NCI-H2029 (cell line): ENCODE measurements at places on chromosomes 7 and 10.

- no peak for DNase-seq
Measured at GRCh38 chr10:47249881-47250280, 50.1 kb upstream of the GDF10 start.

DNA sequence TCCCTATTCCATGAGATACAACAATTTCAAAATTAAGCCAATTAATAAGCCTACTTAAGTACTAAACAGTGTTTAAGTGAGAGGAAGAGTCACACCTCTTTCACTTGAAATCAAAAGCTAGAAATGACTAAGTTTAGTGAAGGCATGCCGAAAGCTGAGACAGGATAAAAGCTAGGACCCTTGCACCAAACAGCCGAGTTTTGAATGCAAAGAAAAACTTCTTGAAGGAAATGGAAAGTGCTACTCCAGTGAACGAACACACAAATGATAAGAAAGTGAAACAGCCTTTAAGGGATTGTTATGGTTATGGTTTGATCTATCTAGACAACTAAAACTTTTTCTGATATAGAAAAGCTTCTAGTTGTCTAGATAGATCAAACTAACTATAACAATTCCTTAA, 135.4 kb upstream of the KMT2E start:
- DNase-seq: no peak

DNA sequence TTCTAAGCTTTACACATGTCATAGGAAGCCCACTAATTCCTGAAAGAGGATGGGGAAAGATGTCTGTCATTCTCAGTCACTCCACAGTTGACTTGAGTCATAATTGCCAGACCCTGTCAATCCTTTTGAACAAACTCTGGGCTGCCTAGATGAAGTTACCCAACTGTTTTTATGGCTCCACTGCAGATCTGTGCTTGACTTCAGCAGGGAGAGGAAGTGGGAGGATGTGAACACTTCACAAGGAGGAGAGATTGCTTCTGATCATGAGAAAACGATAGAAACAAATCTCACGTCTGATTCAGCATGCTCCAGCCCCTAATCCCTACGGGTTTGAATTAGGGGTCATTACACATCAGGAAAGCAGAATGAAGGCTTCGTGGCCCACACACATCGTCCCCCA, 596.6 kb upstream of the CELF2 start:
- DNase-seq: no peak

- DNase-seq: no peak
Measured at GRCh38 chr10:72322030-72322279, 32.8 kb downstream of the DNAJB12 start.

DNA sequence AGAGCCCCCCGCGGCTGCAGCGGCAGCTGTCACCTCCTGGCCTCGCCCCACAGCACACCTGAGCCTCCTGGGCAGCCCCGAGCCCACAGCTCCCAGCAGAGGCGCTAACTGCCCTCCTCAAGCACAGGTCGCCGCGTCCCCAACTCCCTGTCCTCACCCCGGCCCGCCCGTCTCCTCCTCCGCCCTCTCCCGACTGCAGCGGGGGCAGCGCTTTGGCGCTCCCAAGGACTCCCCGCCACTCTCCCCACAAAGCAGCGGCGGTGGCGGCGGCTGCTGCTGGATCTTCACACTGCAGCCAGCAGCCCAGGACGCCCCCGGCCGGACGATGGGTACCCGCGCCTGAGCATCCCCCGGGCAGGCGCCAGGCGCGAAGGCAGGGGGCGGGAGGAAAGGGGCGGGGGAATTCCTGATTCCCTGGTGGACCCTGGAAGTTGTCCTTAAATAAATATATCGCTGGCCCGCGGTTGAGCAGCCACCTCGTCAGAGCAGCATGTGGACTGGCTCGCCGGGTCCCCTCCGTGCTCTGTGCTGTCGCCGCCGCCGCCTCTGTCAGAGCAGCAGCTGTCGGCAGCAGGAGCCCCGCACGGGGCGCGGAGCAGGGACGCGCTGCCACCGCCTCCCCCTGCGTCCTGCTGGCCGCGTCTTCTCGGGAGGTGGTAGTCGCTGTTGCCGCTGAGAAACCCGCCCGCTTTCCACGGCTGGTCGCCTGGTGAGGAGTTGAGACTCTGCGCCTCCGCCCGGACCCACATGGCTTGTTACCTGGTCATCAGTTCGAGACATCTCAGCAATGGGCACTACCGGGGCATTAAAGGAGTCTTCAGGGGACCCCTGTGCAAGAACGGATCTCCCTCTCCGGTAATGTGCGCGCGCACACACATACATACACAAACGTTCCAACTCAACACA, at the start of gene ZNF804B:
Gene ZNF804B, plus strand, starts transcription at position 471 of the 906 bp plus-strand sequence. Its CDS starts 277 bp downstream, at position 748.
- DNase-seq: no peak

DNA sequence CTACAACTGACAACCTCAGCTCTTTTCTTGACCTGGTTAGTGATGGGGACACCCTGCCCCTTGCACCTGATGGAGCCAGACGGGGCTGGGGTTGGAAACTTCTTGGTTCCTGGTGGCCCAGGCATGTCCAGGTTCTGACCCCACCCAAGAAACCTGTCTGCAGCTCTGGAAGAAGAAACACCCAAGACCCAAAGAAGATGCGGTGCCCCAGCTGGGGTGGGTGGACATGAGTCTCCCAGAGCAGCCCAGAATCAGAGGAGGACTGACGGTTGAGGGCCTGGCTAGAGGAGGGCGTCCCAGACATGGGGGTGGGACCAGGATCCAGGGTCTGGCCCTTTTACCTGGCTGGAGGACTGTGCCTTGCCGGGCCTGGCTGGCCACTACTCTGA, 202.4 kb downstream of the GLRX3 start:
- DNase-seq: no peak

GRCh38 chr7:120933475-120933874, 17.1 kb upstream of the ING3 start:
- DNase-seq: no peak

DNA sequence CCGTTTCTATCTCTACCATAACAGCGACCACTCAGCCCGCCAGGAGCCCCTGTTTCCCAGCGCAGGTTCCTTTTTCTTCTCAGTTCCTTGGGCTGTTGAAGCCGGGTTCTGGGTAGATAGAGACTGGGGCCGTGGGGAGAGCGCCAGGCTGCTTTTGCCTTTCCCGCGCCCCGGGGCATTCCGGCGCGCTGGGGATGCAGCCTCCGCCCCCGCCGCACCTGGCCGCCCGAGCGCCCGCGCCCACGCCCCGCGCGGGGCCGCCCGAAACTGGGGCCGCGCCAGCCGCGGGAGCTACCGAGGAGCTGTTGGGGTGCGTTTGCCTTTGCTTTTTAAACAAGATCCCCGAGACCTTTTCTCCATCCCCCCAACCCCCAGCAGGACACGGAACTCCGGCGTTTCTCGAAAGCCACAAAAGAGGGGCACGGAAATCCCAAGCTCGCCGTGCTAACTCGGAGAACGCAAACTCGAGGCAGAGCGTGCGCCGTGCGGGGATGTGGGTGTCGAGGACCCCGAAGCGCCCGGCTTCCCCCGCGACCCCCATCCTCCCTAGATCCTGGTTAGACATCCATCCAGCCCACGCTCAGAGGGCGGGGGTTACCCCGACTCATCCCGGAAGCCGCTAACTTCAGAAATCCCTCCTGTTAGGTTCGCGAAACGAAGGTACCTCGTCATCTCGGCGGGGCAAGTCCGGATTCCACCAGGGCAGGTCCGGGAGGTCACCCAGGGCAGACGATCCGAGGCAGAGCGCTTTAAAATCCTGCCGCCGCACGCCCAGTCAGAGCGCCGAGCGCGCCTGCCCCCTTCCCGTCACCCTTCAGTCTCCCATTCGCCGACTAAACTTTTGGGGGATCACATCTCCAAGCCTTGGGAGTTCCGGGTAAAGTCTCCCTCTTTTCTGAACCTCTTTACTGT, 1.0 kb downstream of the GRM8 start:
- DNase-seq: no peak

GRCh38 chr7:134763960-134764359, 15.5 kb upstream of the CALD1 start:
- DNase-seq: no peak

DNA sequence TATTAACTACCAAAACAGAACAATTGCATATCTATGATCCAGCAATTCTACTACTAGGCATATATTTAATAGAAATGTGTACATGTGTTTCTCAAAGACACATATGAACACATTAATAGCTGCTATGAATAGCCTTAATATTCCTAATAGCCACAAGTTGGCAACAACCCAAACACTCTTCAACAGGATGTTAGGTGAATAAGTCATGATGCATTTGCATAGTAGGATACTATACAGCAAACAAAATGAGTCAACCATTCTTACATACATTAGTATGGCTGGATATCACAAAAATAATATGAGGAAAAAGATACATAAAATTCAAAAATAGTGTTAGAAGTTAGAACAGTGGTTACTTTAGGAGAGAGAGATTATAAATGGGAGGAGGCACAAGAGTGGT, 26.8 kb upstream of the ZNF746 start:
- DNase-seq: no peak

- DNase-seq: no peak
Measured at GRCh38 chr10:72445851-72446250, 91.1 kb upstream of the DNAJB12 start.

GRCh38 chr10:94299417-94299816, 63.3 kb downstream of the NOC3L start:
- DNase-seq: no peak

- DNase-seq: no peak
Measured at GRCh38 chr10:120521880-120522279, 64.9 kb downstream of the PLPP4 start.

- no peak for DNase-seq
Measured at GRCh38 chr7:81457852-81458522, 311.9 kb downstream of the HGF start.

GRCh38 chr10:126407831-126408230, 19.6 kb upstream of the ADAM12 start:
- DNase-seq: no peak
